ENCODE measurements at places on chromosomes 13 and 19. TPM values are rescaled to one million over a fixed set of nuclear protein-coding genes. Genes with fewer than 3 reads are reported as not detected.

- no peak for DNase-seq
Measured at GRCh38 chr19:1069009-1069779, 2.2 kb downstream of the ARHGAP45 start.

DNA sequence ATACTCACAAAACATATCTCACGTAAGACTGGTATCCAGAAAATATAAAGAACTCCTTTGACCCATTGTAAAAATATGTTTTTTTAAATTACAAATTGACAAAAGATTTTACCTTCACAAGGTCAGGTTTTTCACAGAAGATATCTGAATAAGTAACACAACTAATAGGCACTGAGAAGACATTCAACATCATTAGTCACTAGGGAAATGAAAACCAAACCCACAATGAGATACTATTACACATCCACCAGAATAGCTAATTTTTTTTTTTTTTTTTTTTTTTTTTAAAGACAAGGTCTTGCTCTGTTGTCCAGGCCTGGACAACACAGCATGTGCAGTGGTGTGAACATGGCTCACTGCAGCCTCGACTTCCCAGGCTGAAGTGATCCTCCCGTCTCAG, 157.5 kb downstream of the MIPEP start:
- no peak for DNase-seq

GRCh38 chr19:51079481-51080110, 3.1 kb downstream of the KLK14 start:
- DNase-seq: no peak

DNA sequence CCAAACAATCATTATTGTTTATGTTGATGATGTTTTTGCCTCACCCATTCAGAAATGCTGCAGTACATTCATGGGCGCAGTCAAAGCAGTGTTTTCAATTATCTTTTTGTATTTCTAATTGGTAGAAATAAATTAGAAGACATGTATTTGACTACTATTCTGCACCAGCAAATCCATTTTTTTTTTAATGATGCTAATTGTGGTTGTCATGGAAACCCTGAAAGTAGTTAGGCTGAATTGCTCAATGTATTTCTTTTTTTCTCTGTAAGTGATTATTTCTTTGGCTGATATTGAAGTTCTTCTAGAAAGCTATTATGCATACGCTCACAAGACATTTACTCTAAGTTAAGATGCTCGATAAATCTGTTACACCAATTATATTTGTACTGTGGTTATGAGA, 101.2 kb downstream of the RFC3 start:
- DNase-seq: no peak

DNA sequence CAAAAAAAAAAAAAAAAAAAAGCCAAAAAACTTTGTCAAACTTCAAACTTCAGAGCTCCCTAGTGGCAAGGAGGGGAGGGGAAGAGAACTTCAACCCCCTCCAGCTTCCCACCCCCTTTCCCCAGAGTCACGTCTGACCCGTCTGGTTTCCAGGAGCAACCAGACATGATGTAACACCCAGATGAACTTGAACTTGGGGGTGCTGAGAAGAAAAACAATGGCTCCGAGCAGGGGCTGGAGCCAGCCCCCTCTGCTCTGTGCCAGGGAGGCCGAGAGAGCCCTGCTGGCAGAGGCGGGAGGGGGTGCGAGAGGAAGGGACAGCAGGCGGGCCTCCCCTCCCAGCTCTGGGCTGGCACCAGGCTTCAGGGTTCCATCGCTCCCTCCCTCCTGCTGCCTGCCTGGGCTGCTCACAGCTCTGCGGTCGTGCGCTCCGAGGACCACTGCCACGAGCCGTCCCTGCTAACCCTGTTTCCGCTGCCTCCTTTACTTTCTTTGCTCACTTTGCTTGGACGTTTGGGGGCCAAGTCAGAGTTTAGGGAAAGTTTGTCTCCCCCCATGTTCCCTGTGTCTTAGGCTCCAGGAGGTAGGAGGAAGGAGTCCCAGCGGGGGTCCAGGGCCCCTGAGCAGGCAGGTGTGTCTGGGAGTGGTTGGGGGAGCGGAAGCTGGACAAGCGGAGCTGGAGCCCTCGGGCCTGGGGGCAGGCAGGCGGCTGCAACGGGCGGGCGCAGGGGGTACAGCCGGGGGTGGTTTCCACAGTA, 11.1 kb downstream of the LYL1 start:
- no peak for DNase-seq

- DNase-seq: no peak
Measured at GRCh38 chr19:392375-392970, 16.5 kb downstream of the C2CD4C start.

GRCh38 chr13:90308249-90308648, 1039.2 kb upstream of the MIR17HG start:
- DNase-seq: no peak

DNA sequence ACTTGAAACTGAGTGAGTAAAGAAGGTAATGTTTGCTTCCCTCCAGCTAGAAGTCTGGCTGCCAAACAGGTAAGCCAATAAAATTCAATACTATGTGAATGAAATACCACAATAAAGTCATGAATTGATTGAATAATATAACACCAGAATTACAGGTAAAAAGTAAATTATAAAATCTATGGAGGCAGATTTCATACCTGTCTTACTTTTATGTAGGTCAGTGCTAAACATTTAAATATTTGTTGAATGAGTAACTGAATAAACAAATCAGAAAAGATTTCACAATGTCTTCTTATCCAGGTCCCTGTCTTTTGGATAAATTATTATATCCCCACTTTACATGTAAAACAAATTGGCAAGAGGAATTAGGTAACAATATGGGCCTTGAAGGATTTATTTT, 62.7 kb downstream of the MICU2 start:
- no peak for DNase-seq

- DNase-seq: no peak
Measured at GRCh38 chr19:39410017-39410830, 2.2 kb upstream of the PLEKHG2 start.

GRCh38 chr13:45737571-45738017, 35.5 kb downstream of the CBY2 start:
- DNase-seq: peak; percentile 22

DNA sequence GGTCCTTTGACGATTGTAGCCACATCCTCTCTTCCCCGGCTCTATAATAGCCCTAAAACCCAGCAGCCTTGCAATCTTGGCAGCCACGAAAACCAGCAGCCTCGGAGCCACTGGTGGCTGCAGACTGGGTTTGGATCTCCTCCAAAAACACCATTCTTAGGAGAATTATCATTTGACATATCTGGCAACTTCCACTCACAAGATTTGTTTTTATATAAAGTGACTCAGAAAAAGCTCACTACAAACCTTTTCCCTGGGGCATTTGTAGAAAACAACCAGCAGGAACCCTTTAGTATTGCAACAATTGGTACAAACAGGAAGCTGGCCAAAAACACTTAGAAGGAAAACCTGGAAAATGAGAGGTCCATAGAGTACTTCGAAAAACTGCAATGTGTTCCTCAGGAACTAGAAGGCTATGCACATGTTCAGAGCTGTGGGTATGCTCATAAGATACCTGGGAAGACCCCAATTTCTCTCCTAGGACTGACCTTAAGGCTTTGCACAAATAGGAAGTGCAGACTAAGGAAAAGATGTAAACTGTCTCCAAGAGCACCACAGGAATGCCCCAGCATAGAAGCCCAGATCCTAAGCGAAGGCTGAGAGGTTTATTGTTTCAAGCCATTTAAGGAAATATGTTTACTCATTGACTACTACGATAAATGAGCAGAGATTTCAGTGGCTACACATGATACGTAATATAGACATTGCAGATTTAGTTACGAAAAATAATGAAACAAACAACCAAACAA, 71.2 kb downstream of the MYO16 start:
- DNase-seq: no peak

DNA sequence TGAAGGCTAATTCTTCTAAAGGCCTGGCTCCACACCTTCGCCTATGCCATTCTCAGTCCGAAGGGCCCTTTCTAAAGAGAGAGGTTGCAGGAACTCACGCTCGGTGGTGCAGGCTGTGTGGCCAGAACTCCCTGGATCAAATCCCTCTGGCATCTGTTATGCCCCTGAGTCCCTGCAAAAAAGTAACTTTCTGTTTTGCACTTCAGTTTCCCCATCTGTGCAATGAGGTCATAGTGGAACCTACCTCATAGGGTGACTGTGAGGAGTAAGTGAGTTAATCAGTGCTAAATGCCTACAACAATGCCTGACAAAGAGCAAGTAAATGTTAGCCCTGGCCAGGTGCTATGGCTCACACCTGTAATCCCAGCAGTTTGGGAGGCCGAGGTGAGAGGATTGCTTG, 7.3 kb downstream of the IGSF23 start:
- DNase-seq: no peak

- no peak for DNase-seq
Measured at GRCh38 chr13:31725841-31726240, 13.5 kb upstream of the RXFP2 start.

DNA sequence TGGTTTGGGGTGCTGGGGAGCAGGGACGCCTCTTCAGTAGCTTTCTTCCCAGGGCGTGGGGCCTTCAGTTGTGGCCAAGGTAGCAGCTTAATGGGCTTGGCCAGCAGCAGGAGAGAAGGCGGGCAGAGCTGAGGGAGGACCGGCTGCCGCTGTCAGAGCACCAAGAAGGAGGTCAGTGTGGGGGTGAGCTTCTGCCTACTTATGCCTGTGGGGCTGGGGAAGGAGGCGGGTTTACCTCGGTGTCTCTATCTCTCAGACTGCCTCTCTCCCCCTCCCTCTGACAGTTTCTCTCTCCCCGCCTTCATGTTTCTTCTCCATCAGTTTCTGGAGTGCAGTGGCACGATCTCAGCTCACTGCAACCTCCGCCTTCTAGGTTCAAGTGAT, at the start of gene CAPN12:
Gene CAPN12, minus strand, starts transcription at position 177 of the 384 bp plus-strand sequence. CDS start 309 bp downstream, outside the sequence.
- DNase-seq: no peak

GRCh38 chr19:10861103-10861651, 10.2 kb upstream of the CARM1 start:
- peak; percentile 63 for DNase-seq

- DNase-seq: no peak
Measured at GRCh38 chr19:17748884-17749638, 2.2 kb upstream of the FCHO1 start.

GRCh38 chr13:100304229-100304628, 215.3 kb downstream of the PCCA start:
- DNase-seq: no peak

DNA sequence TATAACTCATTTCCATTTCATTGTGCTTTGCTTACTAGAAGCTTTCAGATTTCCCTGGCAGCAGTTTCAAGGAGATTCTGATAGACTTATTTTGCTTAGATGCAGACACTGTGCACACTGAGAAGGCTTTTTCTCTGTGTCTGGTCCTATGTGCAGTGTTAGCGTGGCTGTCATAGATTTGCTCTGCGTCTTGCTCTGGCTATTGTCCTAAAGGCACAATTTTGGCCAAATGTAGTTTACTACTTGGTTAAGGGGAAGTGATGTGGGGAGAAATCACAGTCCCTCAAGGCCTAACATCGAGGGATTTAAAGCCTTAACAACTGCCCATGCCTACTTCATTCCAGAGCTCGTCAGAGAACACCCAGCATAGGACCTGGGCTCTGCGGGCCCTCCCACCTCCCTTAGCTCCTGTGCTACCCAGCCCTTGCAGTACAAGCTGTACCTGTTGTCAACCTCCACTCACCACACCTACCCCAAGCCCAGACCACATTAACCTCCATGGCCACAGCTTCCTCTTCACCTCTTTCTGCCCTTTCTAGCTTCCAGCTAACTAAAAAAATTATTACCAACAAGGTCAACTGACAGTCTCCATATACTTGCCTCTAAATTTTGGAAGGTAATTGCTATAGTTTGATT, 38.9 kb upstream of the KATNAL1 start:
- DNase-seq: no peak

GRCh38 chr13:97810152-97810551, 143.3 kb upstream of the IPO5 start:
- DNase-seq: peak; percentile 59

GRCh38 chr19:35015270-35015953, 14.9 kb upstream of the SCN1B start:
- DNase-seq: no peak

- DNase-seq: no peak
Measured at GRCh38 chr19:4375164-4376027, 25.0 kb downstream of the SH3GL1 start.

DNA sequence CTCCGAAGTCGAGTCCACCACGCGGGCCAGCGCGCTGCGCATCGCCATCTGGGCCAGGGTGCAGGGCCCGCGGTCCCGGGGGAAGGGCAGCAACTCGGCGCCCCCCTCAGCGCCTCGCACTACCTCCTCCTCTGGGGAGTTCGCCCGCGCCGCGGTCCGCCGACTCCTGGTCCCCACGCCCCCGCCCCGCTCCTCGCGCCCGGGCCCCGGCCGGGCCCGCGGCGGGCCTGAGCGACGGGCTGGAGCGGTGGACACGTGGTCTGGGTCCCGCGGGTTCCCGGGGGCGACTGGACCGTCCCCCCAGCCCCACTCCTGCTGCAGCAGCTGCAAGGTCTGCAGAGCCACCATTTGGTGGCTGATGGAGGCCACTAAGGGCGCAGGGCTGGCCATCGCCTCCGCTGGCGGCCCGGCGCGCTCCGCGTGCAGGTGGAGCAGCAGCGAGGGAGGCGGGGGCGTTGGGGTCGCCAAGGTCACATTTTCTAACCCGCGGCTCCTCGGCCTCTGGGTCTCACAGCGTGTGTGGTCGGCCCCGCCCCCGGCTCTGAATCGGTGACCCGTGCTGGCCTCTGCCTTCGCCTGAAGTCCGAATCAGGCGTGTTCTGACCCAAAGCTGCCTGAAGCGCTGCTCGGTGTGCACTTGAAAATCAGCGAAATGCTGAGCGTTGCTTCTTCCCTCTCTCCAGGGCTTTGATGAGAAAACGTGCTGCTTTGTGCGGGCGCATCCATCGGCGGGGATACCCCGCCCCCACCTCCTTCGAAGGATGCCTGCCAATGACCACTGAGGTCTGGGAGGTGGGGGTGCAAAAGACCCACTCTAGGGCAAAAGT, at the start of gene DLEU7:
Gene DLEU7, minus strand, starts transcription at position 436 of the 827 bp plus-strand sequence. Its CDS starts 46 bp downstream, at position 390.
- no peak for DNase-seq

- no peak for DNase-seq
Measured at GRCh38 chr13:36675213-36675536, 1.4 kb downstream of the SERTM1 start.

GRCh38 chr13:44155422-44156293, 218.0 kb upstream of the SERP2 start:
- no peak for DNase-seq

- DNase-seq: no peak
Measured at GRCh38 chr19:47151627-47152026, 21.0 kb downstream of the SAE1 start.

Gene NANOS3
- not detected for total RNA-seq

Gene TTC9B
- not detected for total RNA-seq

Gene TEAD2
- total RNA-seq: 17.4 TPM

Gene ZNF345
- 2.0 TPM for total RNA-seq

Gene MADCAM1
- total RNA-seq: not detected

Gene NCR1
- not detected for total RNA-seq

Gene KLF16
- total RNA-seq: 7.1 TPM

Gene DDX49
- total RNA-seq: 51.4 TPM

Gene VSIG10L
- 0.75 TPM for total RNA-seq
